ENCODE measurements at places on chromosomes 3 and 15. TPM values are rescaled to one million over a fixed set of nuclear protein-coding genes. Genes with fewer than 3 reads are reported as not detected.

FOXB1 gene
- not detected for total RNA-seq

FOXL2 gene
- total RNA-seq, result not detected

PLIN1 gene
- 947 TPM for total RNA-seq

PDIA3 gene
- total RNA-seq, result 99.0 TPM

CHST2 gene
- total RNA-seq, result 4.1 TPM

- no peak for DNase-seq
These were observed 109.5 kb upstream of the ETV5 start for GRCh38 chr3:186218421-186218820.

DNA sequence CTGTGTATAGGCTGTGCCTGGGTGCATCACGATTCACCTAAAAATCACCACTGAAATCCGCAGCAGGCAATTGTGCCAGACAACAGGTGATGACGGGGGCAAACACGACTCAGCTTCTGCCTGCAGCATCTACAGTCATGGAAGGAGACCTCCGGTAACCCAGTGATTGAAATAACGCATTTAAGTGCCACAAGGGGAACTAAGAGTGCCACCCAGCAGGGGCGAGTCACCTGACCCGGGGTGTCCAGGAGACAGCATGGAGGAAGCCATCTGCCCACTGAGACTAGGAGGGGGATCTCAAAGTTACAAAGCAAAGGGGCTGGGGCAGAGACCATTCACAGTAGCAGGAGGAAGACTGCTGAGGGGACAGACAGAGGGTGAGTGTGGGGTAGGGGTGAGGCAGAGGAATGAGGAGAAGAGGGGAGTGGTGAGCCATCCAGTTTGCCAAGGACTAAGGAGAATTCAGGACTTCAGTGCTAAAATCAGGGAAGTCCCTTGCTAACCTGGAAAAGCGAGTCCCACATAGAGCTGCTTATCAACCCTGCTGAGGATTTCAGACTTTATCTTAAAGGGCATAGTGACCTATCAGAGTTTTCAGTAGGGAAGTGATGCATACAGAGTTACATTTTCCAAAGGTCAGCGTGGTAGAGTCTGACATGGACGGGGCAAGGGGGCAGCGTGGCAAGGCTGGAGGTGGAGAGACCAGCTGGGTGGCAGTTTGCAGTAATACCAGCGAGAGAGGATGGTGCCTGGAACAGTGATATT is 256.7 kb upstream of the HES1 start:
- no peak for DNase-seq

GRCh38 chr15:93899817-93900216 is 331.5 kb upstream of the MCTP2 start:
- DNase-seq, result no peak

DNA sequence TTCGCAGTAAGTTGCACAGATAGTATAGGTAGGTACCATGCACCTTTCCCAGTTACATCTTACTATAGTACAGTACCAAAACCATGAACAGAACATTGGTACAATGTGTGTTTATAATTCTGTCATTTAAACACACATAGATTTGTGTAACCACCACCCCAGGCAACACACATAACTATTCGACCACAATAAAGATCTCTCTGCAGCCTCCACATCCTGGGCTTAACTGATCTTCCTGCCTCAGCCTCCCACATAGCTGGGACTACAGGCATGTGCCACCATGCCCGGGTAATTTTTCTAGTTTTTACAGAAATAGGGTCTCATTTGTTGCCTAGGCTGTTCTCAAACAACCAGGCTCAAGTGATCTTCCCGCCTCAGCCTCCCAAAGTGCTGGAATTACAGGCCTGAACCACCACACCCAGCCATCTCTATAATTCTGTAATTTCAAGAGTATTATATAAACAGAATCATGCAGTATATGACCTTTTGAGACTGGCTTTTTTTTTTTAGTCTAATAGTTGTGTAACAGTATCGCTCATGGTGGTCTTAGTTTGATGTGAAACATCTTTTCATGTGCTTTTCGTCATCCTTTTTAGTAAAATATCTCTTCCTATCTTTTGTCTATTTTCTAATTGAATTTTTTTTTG is 13.3 kb upstream of the TMF1 start:
- DNase-seq, result no peak

DNA sequence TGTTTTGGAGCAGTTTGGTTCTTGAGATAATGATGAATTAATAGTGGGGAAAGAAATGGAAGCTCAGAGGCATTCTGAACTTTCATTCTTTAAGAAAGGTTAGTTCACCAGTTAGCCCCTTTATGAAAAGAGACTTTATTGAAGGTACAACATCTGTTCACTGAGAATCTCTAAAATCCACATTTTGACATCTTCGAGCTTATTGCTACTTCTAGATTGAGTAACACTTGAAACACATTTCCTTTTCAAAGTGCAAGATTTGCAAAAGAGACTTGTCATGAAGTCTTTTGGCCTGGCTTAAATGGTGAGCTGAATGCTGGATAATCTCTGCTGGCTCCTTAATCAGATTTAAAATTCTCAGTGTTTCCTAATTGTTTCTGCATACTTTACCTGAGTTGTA is 42.3 kb downstream of the RAB8B start:
- DNase-seq, result no peak

DNA sequence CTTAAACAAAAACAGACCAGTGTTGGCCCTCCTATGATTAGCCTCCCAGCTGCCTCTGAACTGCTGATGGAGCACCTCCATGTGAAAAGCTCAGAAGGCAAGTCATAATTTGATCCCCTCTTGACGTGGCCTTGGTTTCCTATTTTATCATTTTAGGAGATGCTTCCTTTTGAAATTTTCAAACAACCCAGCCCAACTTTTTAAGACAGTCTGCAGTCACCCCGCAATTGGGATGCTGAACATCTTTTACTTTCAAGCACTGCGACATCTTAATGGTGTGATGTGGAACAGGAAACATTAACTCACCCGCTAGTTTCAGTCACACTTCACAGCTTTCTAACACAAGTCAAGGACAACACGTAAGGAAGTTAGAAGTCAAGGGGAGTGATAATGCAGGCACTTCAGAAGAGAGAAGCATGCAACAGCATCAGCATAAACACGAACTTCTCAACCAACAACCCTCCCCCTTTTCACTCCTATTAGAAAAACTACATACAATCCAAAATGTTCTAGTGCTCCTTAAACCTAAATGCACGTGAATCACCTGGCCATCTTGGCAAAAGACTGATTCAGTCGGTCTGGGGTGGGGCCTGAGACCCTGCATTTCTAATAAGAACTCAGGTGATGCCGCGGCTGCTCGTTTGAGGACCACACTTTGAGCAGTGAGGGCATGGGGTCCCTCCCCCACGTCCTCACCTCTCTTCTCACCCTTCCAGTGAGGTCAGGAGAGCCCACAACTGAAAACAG is 161.5 kb downstream of the FOXP1 start:
- no peak for DNase-seq

- DNase-seq, result no peak
These were observed 52.2 kb upstream of the POLR2M start for GRCh38 chr15:57654153-57654852.

DNA sequence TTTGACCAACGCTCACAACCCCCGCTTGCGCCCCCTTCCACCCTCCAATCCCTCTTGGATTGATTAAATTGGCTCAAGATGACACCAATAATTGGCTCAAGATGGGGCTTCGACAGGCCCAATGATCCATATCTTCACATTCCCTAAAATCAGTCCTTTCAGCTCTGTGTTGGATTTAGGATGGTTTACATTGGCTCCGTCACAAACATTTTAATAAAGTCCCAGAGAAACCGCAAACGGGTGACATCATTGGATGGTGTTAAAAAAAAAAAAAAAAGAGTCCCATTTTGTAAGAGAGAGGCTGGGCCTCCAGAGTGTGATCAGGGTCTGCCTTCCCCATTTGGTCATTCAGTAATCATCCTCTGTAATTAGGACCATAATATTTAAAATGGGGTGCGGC is 113.4 kb upstream of the MRPS22 start:
- no peak for DNase-seq

- DNase-seq, result no peak
These were observed 498 bp downstream of the ZNF280D start for GRCh38 chr15:56732886-56733135.

DNA sequence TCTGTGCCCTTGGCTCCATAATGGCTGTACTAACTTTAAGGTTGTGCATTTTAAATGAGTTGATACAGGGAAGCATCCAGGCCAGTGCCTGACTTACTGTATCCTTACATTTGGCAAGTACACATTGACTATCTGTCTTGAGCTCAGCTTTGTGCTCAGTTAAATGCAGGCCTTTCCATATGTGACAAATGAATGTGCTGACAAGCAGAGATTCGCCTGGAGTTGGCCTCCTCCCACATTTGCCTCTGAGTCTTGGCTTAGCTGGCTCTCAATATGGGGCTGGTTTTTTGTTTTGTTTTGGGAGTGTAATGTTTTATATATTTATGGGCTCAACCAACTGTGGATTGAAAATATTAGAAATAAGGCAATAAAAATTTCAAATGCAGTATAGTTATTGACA is 29.7 kb downstream of the TRIM71 start:
- DNase-seq, result no peak

- no peak for DNase-seq
These were observed 80.6 kb downstream of the ARIH1 start for GRCh38 chr15:72554471-72555425.

DNA sequence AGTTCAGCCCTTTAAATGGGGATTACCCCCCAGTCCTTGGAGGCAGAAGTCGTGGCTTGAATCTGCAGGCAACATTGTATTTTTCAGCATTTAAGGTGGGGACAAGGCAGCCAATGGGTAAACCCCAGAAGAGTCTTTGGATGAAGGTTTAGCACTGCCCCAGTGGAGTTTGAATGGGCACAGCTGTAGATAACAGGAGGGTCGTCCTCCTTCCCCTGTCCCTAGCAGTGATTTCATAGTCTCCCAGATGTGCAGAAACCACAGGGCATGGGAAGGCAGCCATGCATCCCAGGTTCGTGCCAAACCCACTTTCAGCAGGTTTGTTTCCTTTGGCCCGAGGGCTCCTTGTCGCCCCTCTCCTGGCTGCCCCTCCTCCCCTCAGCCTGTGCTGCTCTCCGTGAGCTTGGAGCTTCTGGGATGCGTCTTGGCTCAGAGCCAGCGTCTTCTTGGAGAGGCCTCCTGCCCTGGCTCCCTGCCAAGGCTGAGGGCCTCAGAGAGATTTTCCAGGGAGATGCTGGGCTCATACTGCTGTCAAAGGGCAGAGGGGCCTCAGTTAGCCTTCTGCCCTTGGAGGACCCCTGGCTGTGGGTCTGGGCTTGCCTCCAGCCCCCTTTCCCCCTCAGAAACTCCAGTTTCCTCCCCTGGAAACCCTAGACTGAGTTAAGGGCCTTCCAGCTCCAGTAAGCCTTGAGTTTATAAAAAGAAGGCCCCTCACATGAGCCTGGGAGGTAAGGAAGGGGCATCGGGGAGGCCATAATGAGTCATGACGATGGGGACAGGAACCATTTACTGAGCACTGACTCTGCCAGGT is 48.9 kb upstream of the POLG start:
- DNase-seq, result peak; percentile 54

- peak; percentile 82 for DNase-seq
These were observed 59.9 kb downstream of the ZNF621 start for GRCh38 chr3:40584625-40585189.

- peak; percentile 25 for DNase-seq
These were observed 681 bp downstream of the PIK3CB start for GRCh38 chr3:138833899-138834595.

Measured in omental fat pad (tissue), 4 donors.